ENCODE measurements at places on chromosomes 1 and 21.

DNA sequence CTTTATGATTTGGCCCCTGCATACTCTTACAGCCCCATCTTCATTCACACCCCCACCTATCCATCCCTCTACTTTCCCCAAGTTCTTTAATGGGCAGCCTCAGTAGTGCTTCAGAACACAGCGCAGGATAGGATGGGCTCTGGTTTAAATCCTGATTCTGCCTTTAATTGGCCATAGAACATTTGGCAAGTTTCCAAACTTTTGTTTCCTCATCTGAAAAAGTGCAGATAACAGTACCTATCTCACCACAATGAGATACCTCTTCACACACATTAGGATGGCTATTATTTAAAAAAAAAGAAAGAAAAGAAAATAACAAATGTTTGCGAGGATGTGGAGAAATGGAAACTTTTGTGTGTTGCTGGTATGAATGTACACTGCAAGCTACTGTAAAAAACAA lies 142.5 kb upstream of the VANGL1 start:
- DNase-seq: no peak

GRCh38 chr1:56477164-56478111 lies 101.9 kb downstream of the PLPP3 start:
- no peak for DNase-seq

DNA sequence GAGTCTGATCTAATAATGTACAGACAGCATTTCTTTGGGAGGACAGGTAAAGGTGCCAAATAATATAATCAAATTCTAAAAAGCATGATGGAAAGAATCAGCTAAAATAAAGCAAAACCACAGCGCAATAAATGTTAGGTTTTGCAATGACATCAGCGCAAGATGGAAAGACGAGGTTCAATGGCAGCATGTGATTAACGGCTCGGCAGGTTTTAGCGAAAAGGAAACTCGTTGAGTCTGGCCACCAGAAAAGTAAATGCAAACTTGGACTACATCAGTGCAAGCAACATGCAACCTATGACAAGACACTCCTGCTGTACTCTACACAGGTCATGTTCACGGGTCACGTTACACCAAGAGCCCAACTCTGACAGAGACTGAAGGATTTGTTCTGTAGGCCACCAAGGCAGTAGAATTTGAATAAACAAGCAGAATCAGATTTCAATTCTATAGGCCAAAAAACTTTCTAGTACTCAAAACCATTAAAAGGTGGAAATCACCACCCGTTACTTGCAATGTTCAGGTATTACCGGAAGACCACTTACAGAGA lies 4.5 kb downstream of the SIPA1L2 start:
- DNase-seq: no peak

DNA sequence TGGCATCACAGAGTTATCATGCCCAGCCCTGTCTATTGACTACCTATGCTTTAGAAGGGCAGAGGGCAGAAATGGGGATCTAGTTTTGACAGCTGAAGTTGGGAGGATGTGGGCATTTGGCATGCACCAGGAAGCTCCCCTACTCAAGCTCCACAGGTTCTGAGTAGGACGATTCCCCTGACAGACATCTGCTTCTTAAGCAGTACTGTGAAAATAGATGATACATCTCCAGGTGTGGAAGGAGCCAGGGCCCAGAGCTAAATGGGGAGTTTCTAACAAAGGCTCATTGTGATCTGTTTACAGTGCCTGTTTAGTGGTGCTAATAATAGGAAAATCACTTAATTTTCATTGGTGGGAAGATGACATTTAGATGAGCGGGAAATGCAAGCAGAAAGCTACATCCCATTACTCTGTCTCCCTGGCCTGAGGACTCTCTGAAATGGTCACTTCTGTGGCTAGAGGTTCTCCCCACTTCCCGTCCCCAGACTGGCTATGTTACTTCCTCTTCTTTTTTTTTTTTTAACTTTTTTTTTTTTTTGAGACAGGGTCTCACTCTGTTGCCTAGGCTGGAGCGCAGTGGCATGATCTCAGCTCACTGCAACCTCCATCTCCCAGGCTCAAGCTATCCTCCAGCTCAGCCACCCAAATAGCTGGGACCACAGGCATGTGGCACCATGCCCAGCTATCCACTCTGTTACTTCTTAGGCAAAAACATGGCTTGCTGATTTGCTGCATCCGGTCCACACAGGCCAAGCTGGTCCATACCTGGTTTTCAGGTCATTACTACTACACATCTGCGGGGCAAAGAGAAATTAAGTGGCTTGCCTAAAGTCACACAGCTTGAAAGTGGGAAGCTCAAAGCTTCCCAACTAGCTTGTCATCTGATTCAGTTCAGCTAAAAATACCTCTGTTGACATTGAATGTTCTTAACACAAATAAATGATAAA lies 23.2 kb upstream of the CNIH3 start:
- DNase-seq: no peak

DNA sequence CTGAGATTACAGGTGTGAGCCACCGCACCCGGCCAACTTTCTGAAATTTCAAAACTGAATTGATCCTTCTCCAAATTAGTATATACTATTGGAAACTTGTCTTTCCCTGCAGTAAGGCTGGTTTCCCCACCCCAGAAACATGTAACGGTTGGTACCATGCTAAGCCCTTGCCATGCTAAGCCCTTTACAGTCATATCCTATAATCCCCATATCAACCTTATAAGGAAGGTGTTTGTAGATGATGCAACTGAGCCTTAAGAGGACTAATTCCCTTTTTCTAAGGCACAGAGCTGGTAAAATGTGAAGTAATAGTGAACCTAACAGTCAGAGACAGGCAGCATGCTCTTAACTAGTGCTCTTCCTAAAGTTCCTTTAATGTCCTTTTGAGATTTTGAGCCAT lies 413.7 kb downstream of the DISC1 start:
- no peak for DNase-seq

GRCh38 chr1:66393586-66394287 lies 140.2 kb upstream of the SGIP1 start:
- no peak for DNase-seq

DNA sequence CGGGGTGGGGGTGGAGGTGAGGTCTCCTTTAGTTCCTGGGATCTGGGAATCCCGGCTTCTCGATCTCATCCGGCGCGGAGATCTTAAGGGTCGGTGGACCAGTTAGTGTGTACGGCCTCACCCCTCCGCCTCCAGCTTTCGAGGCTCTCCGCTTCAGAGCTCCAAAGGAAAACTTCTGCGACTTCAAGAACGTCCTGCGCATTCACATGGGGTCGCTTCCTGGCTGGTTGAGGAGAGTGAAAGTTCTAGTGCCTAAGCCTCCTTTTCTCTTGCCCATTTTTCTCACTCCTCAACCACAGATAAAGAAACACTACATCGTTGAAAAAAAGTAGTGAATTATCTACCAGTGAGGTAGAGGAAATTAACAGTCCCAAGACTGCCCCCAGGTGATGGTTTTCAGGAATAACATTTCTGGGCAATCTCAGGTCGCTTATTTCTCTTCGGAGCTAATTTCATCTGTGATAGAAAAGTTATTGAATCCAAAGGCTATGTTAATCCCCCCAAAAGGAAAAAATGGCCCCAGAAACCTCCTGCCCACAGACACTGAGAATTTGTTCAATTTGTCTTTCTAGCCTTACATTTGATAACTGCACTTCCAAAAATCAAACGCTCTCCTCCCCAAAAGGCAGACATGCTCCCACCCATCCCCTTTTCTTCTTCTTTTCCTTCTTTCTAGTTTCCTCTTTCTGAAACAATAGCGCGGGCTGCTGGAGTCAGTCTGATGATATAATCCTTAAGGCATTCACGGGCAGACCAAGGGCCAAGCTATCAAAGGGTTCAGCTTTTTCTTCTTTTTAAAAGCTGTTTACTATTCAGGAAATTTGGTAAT lies 20.6 kb upstream of the TBX15 start:
- no peak for DNase-seq

DNA sequence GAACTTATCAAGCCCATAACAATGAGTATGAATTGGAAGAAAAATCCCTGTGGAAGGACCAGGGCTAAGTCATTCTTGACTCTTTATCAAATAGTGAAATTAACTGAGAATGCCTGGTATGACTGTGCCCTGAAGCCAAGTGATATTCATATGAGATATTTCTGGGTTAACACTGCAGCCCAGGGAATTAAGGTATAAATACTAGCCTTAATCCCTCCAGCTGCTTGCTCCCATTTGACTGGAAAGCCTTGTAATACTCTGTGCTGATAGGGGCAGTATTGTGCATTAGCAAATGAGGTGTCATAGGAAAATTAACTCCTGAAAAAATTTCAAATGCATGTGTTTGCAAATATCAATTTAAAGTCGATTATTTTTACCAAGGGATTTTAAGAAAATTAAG lies 568.8 kb downstream of the LMO4 start:
- DNase-seq: no peak

- no peak for DNase-seq
Observed at GRCh38 chr1:150008699-150009098, 1.8 kb downstream of the OTUD7B start.

DNA sequence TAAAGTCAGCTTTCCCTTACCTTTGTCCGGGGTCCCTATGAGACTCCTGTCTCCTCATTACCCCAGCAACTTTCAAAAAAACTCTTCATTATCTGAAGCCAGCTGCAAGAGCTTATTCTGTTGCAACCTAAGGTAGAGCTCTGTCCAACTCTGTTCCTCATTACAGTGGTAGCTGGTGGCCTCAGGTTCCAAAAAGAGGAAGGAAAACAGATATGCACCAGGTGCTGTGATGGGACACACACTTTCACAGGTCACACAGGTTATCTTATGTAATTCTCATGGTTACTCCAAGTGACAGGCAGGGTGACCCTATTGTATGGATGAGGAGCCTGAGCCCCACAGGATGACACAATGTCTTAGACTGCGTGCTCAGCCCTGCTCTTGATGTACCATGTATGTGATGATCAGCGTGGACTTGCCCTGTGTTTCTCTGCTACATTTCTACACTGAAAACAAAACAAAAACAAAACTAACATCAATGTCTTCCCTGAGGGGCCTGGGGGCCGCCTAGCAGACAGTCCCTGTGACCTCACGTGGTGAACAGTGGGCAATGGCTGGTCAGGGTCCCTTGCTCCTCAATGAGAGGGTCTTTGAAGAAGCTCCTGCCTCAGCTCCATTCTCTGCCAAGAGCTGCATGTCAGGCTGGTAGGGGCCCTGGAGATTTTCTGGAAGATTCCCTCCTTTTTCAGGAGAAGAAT lies 9.7 kb upstream of the TENT5C start:
- no peak for DNase-seq

GRCh38 chr1:87155648-87156047 lies 173.0 kb upstream of the LMO4 start:
- DNase-seq: no peak

GRCh38 chr1:197027359-197027758 lies 39.7 kb downstream of the F13B start:
- no peak for DNase-seq

DNA sequence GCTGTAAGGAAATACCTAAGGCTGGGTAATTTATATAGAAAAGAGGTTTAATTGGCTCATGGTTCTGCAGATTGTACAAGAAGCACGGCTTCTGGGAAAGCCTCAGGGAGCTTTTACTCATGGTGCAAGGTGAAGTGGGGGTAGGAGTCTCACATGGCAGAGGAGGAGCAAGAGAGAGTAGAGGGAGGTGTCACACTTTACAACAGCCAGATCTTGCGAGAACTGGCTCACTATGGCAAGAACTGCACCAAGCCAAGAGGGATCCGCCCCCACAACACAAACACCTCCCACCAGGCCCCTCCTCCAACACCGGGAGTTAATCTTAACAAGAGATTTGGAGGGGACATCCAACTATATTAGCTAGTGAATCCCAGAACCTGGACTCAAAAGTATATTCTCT lies 135.4 kb upstream of the SOD1 start:
- no peak for DNase-seq

DNA sequence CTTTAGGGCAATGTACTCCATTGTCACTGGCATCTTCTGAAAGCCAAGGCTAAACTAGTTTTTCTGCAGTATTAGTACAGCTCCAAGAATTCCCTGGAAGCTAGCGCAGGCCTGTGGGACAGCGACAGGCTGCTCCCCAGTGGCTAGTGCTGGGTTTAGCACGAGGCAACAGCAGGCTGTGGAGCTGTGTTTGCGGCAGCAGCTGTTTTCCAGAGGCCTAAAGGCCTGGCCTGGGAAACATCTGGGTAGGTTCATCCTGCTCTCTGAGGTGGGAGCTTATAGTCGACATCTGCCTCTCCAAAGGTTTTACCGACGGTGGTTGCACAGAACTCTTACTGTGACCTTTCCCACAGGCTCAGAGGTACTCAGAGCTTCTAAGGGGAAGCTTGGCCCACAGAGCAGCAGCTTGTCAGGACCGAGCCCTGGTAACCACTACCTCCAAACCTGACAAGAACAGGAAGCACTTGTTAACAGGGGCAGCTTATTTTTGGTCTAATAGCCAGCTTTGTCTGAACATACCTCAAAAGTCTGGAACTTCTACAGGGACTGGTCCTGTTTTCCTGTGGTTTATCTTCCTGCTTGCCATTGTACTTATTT lies 17.2 kb downstream of the CC2D1B start:
- DNase-seq: no peak

- DNase-seq: no peak
Observed at GRCh38 chr1:21721295-21721985, 52.3 kb upstream of the RAP1GAP start.

GRCh38 chr1:67489643-67490042 lies 59.4 kb upstream of the SERBP1 start:
- DNase-seq: no peak

DNA sequence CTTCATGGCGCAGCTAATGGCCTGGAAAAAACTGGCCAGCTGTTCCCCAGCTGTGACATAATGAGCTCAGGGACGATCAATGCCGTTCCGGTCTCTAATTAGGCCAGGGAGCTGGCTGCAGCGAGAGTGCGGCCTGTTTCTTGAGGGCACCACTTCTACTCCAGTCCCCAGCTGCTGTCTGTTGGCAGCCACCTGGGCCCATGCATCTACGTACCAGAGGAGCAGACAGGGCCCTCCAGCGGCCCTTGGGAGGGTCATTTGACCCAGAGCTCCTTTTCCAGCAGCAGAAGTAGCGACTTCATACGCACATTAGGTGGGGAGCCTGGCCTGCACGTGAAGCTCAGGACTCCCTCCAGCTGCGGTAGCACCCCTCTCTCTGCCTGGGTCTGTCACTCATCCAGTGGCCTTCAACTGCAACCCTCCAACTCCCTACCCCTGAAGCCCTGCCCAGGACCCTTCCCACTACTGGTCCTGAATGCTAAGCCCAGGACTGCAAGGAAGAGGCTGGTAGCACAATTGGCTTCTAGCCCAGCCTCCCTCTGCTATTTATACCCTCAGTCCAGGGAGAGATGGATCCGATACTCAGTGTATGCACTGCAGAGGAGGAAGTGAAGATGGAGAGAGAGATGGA lies 9.1 kb upstream of the GPR61 start:
- no peak for DNase-seq

Measured in stimulated activated CD8-positive, alpha-beta memory T cell treated with anti-CD3 and anti-CD28 coated beads, Interleukin-4, amount 100 ng/mL, for 4 hours (primary cell).